ENCODE measurements at places on chromosomes 12 and 14. TPM values are rescaled to one million over a fixed set of nuclear protein-coding genes. Genes with fewer than 3 reads are reported as not detected.

The MYO1H gene
- total RNA-seq, result not detected

The LRFN5 gene
- total RNA-seq, result 13.7 TPM

The PCED1B gene
- 8.8 TPM for total RNA-seq

The ESRRB gene
- not detected for total RNA-seq

The ATF7 gene
- total RNA-seq, result 36.0 TPM

The LMNTD1 gene
- 1.9 TPM for total RNA-seq

The CLEC4A gene
- 2.5 TPM for total RNA-seq

The ARID2 gene
- 39.6 TPM for total RNA-seq

The CLEC2D gene
- total RNA-seq, result 8.6 TPM

The CD163 gene
- 230 TPM for total RNA-seq

The GCH1 gene
- 8.1 TPM for total RNA-seq

The ESR2 gene
- not detected for total RNA-seq

The TAS2R8 gene
- 0.49 TPM for total RNA-seq

- DNase-seq, result no peak
These were observed 99.9 kb downstream of the KICS2 start for GRCh38 chr12:64122154-64122553.

DNA sequence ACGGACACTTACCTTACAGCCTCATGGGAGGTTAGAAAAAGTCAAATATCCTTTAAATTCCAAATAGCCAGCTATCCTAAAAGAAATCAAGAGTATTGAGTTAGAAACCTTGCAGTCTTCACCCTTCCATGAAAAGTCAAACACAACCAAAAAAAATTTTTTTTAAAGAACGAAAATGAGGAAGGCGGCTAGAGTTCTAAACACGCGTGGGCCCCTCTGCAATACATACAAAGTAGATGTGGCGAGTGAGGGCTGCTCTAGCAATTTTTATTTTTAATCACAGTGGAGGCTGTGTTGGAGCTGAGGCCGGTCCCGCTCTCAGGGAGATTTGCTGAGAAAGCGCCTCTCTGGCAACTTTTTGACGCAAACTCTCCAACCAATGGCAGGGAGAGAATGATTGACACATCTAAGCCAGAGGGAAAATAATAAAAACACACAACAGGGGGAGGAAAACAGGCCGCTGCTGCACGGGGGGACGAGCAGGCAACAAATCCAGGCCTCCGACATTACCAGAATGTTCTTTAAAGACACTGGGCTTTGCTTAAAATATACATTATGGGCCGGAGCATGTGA is at the start of gene OTX2:
Gene OTX2 (minus strand): TSS at position 333 of the 573 bp plus-strand sequence. CDS start 5,023 bp downstream, outside the sequence.
- DNase-seq, result no peak

DNA sequence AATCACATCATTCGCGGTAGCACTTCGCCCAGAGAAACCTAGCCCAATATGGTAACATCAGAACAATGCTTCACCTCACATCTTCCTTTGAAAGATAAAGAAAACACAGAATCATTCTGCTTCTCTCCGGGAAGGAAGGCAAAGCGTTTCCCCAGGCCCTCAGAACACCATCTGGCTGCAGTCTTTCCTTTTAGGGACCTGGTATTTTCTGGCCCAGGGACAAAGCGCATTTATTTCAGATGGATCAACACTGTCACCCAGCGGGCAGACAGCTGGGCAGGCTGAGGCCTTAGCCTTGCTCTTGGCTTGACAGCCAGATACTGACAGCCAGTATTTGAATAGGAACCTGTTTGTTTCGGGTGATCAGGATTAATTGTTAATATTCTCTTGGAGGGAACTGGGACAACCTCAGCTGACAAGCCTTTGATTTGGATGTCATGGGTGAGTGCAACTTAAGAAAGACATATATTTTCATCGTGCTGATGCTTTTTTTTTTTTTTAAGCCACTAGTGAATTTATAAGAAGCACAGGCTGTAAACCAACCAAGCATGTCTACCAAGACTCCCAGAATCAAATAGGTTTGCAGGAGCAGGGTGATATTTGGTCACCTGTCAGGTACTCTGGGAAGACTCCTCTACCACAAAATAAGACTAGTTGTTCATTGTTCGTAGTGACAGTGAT is 118.9 kb downstream of the VEZT start:
- DNase-seq, result peak; percentile 89

- DNase-seq, result no peak
These were observed 66.3 kb downstream of the TBX5 start for GRCh38 chr12:114339626-114340025.

DNA sequence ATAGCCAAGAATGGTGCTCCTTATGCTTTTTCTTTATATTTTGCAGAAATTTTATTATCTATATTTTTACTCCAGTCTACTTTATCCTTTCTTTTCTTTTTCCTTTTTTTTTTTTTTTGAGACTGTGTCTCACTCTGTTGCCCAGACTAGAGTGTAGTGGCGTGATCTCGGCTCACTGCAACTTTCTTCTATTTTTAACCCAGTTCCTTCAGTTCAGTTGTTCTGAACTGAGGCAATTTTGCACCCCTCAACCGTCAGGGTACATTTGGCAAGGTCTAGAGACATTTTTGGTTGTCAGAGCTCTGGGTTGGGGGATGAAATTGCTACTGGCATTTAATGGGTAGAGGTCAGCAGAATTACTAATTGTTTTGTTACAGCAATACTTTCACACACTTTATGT is 75.7 kb downstream of the DIP2B start:
- DNase-seq, result no peak

GRCh38 chr12:88035907-88036289 is 6.7 kb upstream of the C12orf50 start:
- DNase-seq, result no peak

- DNase-seq, result no peak
These were observed 29.4 kb upstream of the ACTN1 start for GRCh38 chr14:69008421-69008884.

- peak; percentile 89 for DNase-seq
These were observed 768 bp downstream of the PTPN11 start for GRCh38 chr12:112419297-112420133.

- no peak for DNase-seq
These were observed 38.3 kb upstream of the PRB2 start for GRCh38 chr12:11433664-11434063.

DNA sequence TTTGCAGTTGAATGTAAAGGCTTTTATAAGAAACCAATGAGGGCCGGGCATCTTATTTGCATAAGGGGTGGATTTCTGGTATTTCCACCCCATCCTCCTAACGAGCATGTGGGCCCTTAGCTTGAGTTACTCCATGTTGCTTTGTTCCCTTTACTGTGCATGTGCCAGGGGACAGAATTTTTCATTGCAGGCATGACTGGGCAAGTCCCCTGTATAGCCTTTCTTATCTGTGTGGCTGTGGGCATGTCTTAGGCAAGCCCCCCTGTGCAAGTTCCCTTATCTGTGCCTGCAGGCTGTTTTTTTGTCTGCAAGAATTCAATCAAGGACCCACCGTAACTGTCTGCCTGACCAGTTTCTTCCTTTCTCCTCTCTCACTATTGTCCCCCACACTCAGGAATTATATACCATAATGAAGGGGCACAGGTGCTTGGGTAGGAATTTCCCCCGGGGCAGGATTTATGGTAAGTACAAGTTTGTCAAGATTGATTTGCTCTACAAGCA is 152.2 kb upstream of the CNOT2 start:
- no peak for DNase-seq

DNA sequence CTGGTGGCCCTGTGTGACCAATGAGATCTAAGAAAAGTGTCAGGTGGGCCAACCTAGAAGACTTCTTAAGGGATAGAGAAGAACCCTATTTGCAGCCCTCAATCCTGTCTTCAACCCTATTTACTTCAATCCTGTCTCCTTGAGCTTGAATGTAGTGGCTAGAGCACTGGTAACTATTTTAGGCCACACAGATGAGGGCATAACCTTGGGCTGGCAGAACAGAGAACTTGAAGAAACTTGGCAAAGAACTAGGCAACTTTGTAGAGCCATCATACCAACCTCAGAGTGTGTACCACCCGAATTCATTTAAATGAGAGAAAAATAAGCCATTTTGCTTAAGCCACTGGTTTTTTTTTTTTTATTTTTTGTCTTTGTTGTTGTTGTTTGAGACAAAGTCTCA is 94.8 kb downstream of the TMTC1 start:
- DNase-seq, result no peak

DNA sequence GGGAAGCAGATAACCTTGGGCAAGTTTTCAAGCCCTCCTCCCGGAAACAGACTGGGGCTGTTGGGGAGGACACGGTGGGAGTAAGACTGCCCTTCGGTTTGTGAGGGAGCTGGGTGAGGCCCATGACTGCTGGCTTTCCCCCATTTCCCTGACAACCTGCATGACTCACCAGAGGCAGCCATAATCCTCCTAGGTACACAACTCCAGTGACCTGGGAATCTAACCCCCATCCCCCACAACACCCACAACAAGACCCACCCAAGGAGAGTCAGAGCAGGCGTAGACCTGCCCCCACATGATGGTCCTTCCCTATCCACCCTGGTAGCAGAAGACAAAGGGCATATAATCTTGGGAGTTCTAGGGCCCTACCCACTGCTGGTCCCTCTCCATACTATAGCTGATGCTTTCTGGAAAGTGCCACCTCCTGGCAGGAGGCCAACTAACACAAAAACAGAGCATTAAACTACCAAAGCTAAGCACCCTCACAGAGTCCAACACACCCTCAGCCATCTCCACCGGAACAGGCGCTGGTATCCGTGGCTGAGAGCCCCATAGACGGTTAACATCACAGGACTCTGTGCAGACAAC is 14.8 kb downstream of the DDX24 start:
- DNase-seq, result no peak
